Activated CD4-positive, alpha-beta T cell treated with anti-CD3 and anti-CD28 coated beads for 1 hour (primary cell): ENCODE measurements at places on chromosomes 2 and 18.

DNA sequence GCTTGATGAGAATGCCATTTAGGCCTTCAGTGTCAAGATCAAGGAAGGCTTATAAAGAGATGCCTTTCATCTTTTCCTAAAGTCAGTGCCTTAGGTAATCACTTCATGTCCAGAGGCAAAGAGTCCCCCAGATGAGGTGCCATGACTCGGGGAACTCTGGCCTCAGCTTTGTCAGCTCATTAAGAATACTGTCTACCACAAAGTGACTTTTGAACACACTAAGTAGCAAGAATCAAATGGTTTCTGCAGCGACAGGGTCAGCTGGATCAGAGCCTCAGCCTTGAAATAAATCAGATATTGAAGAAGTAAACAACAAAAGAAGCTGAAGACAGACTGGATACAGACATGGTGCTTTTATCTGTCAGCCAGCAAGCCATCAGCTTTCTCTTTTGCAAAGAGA lies 120.1 kb upstream of the SLC39A10 start:
- no peak for DNase-seq

- DNase-seq = no peak
Measured at GRCh38 chr18:49899657-49900330, 86.5 kb upstream of the ACAA2 start.

GRCh38 chr2:115624332-115624731 lies 1181.9 kb downstream of the DPP10 start:
- DNase-seq = no peak

DNA sequence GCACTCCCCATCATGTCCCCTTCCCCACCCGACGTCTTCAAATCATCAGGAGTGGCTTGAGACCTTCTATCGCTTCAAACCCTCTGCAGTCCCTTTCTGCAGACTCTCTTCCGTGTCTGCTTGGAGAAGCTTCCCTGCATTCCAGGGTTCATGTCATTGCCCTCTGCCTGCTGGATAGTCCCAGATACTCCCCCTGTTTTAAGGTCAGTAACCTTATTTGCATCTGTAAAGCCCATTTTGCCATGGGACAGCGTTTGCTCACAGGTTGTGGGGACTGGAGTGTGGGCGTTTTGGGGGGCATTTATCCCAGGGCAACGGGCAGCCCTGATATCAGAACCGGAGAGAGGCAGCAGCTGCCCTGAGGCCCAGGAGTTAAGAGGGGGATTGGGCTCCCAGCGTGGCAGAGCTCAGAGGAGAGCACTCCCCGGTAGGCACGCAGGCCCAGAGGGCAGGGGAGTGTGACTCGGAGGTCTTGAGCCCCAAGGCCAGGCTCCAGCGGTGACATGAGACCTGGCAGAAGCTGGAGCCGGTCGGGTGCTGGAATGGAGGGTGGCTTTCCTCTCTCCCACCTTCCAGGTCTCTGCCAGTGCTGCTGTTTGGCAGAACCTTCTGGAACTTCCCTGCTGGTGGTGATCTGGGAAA lies 73.8 kb downstream of the RTP5 start:
- DNase-seq = no peak

GRCh38 chr2:125070726-125071505 lies 1045.8 kb downstream of the CNTNAP5 start:
- DNase-seq = no peak

DNA sequence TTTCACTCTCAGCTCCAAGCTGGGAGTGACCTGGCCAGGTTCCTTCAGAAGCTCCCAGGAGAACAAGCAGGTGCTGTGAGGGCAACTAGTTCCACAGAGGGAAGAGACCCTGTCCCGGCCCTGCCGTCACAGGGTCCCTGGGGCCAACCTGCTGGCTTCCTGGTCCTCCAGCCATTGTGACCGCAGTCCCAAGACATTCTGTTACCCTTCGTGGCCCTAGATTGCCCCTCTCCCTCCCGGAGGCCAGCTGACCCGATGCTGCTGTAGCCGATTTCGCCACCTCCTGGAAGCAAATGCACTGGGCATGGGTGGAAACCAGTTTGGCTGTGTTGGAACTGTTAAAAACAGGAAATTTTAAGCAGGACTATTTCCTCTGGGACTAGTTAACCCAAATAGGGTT lies 55.4 kb downstream of the EPAS1 start:
- no peak for DNase-seq
